ENCODE measurements at places on chromosomes 16 and 17.

DNA sequence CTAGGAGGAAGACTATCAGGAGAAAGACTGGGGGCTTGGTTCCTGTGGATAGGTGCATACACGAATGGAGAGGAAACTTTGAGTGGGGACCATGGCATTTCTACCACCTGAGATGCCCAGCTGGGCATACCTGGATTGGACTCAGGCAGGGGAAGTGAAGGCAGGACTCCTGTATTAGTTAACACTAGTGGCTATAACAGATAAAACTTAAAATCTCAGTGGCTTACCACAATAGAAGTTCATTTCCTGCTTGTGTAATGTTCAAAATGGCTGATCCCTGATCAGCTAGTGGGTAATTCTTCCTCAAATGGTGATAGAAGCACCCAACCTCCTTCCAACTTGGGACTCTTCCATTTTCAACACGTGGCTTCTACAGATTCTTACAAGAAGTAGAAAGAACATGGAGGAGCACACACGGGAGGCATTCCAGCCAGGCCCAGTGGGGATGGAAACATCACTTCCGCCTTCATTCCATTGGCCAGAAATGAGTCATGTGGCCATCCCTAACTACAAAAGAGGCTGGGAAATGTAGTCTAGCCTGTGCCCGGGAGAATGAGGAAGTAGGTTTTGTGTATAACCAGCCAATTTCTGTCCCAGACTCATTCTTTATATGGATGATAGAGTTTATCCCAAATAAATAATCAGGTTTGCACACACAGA lies 112.1 kb downstream of the UTP18 start:
- no peaks in the 10 kb centered on the region for H3K27me3 ChIP-seq
- H3K27ac ChIP-seq: no peak overlapping the region
- H3K36me3 ChIP-seq: no peaks in the 10 kb centered on the region
- no peak overlapping the region for H3K4me3 ChIP-seq
- H3K4me1 ChIP-seq: no peaks in the 10 kb centered on the region

DNA sequence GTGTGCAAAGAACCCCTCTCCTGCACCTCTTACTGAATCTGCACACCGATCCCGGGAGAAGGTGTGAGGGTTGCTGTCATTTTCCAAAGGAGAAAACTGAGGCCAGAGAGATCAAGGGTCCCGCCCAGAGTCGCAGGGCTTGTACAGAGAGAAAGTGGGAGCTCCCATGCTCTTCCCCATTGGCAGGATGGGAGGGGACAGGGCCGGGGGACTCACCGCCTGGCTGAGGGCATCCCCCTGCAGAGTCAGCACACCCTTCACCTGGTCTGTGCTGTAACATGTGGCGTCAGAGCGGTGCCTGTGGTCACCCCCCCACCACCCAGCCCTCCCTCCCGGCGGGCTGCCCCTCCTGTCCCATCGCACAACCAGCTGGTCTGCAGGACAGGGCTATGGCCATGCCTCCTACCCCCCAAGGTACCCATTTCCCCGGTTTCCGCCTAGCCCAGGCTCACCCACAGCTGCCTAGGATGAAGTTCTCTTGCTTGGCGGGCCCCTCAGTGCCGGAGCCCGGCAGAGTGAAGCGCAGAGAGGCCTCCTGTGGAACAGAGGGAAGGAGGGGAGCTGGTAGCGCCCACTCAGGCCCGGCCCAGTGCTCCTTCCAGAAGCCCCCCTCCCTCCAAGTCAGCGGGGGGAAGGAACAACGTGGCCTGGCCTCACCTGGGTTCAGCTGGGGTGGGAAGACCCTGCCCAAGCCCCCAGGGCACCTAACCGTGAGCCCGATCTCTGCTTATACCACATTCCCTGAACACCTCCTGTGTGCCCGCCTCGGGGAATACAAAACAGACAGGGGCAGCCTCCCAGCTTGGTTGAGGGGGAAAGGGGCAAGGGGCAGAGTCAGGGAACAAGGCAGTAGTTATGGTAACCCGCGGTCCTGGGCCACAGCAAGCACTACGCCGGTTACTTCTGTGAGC lies 1.1 kb downstream of the ROGDI start:
- DNase-seq: no peak
- H3K27ac ChIP-seq: peak overlapping the region; percentile 92
- H3K27me3 ChIP-seq: no peaks in the 10 kb centered on the region
- H3K36me3 ChIP-seq: peaks cover 42% of the 10 kb centered on the region
- H3K4me1 ChIP-seq: peaks cover 37% of the 10 kb centered on the region

DNA sequence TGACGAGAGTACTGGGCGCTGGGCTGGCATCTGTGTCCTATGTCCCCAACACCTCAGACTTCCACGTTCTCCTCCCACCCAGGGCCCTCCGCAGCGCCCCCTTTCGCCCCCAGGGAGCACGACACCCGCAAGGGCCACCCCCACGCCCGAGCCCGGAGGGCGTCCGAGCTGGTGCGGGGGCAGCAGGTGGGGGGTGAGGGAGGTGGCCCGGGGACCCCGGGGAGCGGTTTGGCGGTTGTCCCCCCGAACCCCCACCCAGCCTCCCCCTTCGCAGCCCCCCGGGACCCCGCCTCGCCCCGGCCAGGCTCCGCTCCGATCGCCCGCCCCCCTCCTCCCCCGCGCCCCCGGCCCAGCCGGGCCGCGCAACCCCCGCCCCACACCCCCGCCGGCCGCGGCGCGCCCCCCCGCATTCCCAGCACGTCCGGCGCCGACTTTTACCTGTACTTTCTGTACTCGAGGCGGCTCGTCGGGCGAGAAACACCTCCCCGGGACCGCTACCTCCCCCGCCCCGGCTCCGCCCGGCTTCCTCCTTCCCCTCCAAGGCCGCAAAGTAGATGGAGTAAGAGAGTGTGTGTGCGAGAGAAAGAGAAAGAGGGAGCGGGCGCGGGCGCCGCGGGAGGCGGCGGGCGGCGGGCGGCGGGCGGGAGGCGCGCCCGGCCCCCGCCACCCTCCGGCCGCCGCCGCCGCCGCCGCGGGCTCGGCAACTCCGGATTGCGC lies 901 bp downstream of the CDYL2 start:
- H3K36me3 ChIP-seq: no peaks in the 10 kb centered on the region
- peaks cover 7% of the 10 kb centered on the region for H3K4me1 ChIP-seq
- no peak overlapping the region for H3K27ac ChIP-seq

- H3K27ac ChIP-seq: no peak overlapping the region
- no peaks in the 10 kb centered on the region for H3K36me3 ChIP-seq
- no peaks in the 10 kb centered on the region for H3K4me1 ChIP-seq
- no peaks in the 10 kb centered on the region for H3K27me3 ChIP-seq
- DNase-seq: no peak
Observed at GRCh38 chr17:30939051-30939689, 17.4 kb downstream of the ADAP2 start.

GRCh38 chr17:34465789-34466188 lies 102.8 kb upstream of the CCL1 start:
- H3K27me3 ChIP-seq: no peaks in the 10 kb centered on the region
- no peaks in the 10 kb centered on the region for H3K36me3 ChIP-seq
- H3K4me1 ChIP-seq: no peaks in the 10 kb centered on the region
- no peak for DNase-seq

- H3K27me3 ChIP-seq: no peaks in the 10 kb centered on the region
- peaks cover 63% of the 10 kb centered on the region for H3K36me3 ChIP-seq
- H3K4me3 ChIP-seq: no peak overlapping the region
- no peaks in the 10 kb centered on the region for H3K4me1 ChIP-seq
Observed at GRCh38 chr17:80358131-80358530, 56.8 kb upstream of the ENDOV start.

DNA sequence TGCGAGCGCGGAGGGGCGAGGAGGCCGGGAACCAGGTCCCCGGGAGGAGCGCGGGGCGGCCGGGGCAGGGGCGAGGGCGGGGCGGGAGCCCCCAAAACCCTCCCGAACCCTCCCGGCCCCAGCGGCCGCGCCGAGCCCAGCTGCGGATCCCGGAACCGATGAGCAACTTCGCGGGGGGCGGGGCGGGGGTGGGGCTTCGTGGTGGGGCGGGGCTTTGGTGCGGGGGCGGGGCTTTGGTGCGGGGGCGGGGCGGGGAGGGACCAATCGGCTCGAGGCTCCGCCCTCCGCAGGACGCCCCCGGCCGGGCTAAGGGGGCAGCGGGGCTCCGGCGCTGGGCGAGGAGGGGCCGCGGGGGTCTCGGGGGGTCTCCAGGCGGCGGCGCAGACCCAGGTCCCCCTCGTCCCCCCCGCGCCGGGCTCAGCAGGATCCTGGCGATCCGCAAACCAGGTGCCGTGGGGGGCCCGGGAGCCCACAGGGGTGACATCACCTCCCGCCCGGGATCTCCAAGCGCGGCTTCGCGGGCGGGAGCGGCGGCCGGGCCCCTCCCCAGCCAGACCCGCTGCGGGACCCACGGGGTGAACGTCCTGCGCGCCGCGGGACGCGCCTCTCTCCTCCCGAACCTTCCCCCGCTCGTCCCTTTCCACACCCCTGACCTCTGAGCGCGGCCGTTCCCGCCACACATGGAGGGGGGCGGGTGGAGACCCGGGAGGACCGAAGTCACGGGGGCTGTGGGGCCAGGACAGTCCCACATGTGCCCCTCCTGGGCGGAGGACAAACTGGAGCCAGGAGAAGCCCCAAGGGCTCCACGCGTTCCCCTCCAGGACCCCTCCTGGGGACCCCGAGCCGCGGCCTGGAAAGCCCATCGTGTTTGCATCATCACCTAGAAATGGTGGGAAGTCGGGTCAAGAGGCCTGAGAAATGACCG lies at the start of gene ABR:
TSS of gene ABR (minus strand) at position 164 of the 925 bp plus-strand sequence. CDS start 254 bp downstream, outside the sequence.
- H3K27me3 ChIP-seq: no peaks in the 10 kb centered on the region
- H3K27ac ChIP-seq: peak within 1 kb of the TSS; percentile 67
- peak within 1 kb of the TSS; percentile 82 for H3K4me3 ChIP-seq
- H3K4me1 ChIP-seq: peaks cover 34% of the 10 kb centered on the region

- H3K4me1 ChIP-seq: peaks cover 5% of the 10 kb centered on the region
- no peak for DNase-seq
- H3K27me3 ChIP-seq: no peaks in the 10 kb centered on the region
- no peak overlapping the region for H3K4me3 ChIP-seq
Observed at GRCh38 chr17:14209215-14209614, 27.4 kb downstream of the CDRT15 start.

DNA sequence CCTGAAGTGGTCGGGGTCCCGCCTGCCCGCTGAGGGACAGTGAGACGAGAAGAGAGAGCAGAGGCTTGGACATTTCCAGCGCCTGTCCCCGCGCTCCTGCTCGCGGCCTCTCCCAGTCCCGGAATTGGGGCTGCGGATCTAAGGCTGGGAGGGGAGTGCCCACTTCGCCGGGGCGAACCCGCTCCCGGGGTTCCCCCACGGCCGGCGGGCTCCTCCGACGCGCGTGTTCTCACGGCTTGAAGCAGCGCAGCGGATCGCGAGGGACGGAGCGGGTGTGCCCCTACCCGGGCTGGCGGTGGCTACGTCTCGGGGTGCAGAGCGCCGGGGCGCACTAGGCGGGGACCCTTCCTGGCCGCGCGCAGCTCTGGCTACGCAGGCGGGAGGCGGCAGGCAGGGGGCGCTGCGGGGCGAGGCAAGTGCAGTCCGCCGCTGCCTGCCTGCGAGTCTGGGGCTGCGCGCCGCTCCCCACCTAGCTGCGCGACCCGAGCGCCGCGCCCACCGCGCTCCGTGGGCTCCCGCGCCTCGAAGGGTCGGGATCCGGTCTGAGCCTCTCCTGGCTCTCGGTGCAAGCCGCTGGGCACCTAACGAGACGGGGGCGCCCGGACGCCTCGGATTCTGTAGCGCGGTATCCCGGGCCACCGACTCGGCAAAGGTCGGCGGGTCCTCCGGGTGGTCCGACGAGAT lies 1.2 kb downstream of the NGFR start:
- H3K4me1 ChIP-seq: peaks cover 37% of the 10 kb centered on the region
- H3K27me3 ChIP-seq: peaks cover 11% of the 10 kb centered on the region
- peak overlapping the region; percentile 51 for H3K4me3 ChIP-seq
- peak; percentile 97 for DNase-seq

DNA sequence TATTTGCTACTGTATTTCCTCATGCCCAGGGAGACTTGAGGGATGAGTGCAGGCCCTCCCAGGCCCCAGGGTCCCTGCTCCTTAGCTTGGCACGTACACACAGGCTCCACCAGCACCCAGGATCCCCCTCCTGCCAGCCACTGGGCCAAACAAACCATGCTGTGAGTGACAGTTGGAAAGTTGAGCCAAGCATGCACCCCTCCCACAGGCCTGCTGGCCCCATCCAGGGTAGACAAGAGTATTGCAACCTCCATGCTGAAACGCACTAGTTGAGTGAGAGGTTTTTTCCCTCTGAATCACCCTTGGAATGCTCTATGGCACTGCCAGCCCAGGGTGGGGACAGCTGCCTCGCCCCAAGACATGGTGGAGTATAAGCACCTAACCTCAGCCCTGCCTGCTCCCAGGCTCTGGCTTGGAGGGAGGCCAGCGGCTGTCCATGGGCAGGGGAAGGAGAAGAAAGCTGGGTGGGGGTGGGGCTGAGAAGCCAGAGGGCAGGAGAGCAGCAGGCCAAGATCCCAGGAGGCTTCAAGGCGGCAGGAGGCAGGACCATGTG lies 49.6 kb downstream of the PITPNM3 start:
- no peaks in the 10 kb centered on the region for H3K27me3 ChIP-seq
- DNase-seq: no peak
- no peak overlapping the region for H3K27ac ChIP-seq
- peaks cover 10% of the 10 kb centered on the region for H3K4me1 ChIP-seq
- H3K36me3 ChIP-seq: no peaks in the 10 kb centered on the region

DNA sequence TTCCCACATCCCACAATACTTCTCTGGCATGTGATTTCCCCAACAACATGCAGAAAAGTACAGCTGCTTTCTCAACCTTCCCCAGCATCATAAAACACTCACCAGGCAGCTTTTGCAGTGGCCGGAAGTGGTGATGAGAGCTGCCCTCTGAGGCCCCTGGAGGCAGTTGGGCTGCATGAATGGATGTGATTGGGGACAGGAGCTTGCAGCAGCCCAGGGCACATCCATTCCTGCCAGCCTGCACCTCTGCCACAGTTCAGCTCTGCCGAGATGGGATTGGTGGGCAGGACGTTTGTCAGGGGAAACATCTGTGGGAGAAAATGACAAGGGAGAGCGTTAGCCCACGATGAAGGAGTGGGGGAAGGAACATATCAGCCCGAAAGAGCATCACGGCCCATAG lies 19.8 kb downstream of the NUBP1 start:
- H3K4me3 ChIP-seq: no peak overlapping the region
- H3K36me3 ChIP-seq: peaks cover 20% of the 10 kb centered on the region
- H3K27me3 ChIP-seq: no peaks in the 10 kb centered on the region
- no peak overlapping the region for H3K27ac ChIP-seq
- DNase-seq: no peak
- H3K4me1 ChIP-seq: peaks cover 5% of the 10 kb centered on the region

DNA sequence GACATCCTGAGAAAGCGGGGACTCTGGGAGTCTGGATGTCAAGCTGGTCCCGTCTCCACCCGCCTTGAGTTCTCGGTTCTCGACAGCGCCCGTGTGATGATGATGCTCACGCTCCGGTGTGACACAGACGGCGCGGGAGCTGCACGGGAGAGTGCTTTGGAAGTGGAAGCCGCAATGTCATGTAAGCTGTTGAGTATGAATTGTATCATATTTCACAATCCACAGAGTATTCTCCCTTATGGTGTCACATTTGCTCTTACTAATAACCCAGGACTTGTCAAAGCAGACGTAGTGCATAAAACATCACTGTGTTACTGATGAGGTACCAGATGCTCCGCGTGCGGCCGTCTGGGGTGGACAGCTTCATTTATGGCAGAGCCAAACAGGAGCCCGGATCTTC lies 217.5 kb upstream of the CHMP6 start:
- H3K36me3 ChIP-seq: peaks cover 4% of the 10 kb centered on the region
- no peaks in the 10 kb centered on the region for H3K27me3 ChIP-seq
- H3K27ac ChIP-seq: no peak overlapping the region
- no peaks in the 10 kb centered on the region for H3K4me1 ChIP-seq
- no peak for DNase-seq
